Germinal center (tissue), 1 donor: ENCODE measurements at places on chromosomes 3 and 15.

- DNase-seq = peak; percentile 81
Measured at GRCh38 chr15:90529371-90530249, at the start of gene CRTC3. TSS of gene CRTC3 (plus strand) at chr15:90529923. CDS start at chr15:90530072, 149 bp downstream.

DNA sequence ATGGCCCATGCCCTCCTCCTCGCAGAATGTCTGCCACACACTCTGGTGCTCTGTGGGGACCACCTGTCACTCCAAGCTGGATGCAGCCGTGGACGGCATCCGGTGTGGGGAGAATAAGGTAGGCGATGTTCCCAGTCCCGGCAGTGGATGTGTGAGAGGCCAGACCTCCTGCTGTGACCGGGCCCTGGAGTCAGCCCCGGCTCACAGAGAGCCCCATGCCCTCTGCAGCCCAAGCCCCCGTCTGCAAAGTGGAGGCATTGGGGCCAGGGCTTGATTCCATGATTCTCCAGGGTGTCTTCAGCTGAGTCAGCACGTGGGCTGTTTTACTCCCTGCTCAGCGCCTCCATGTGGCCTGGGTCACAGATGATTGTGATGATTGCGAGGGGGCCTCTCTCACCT, 32.2 kb downstream of the GOLGA6L10 start:
- no peak for DNase-seq

GRCh38 chr3:73653877-73654276, 29.1 kb upstream of the PDZRN3 start:
- DNase-seq = no peak

GRCh38 chr3:66996696-66997095, 1.4 kb upstream of the KBTBD8 start:
- no peak for DNase-seq

DNA sequence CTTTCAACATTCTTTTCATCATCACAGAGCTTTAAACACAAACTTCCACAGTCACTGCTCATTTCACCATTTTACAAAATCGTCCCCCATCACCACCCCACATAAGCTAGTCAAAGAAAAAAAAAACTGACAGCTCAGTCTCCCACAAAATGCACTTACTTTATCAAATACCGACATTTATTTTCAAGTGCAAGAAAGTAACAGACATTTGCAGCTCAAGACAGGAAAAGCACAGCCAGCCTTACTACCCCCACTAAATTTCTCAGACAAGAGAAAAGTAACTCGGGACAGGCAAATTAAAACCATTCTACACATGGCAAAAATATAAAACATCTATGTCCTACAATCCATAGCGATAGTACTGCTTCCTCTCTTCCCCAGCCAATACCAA, 402.4 kb downstream of the SHQ1 start:
- DNase-seq = no peak

DNA sequence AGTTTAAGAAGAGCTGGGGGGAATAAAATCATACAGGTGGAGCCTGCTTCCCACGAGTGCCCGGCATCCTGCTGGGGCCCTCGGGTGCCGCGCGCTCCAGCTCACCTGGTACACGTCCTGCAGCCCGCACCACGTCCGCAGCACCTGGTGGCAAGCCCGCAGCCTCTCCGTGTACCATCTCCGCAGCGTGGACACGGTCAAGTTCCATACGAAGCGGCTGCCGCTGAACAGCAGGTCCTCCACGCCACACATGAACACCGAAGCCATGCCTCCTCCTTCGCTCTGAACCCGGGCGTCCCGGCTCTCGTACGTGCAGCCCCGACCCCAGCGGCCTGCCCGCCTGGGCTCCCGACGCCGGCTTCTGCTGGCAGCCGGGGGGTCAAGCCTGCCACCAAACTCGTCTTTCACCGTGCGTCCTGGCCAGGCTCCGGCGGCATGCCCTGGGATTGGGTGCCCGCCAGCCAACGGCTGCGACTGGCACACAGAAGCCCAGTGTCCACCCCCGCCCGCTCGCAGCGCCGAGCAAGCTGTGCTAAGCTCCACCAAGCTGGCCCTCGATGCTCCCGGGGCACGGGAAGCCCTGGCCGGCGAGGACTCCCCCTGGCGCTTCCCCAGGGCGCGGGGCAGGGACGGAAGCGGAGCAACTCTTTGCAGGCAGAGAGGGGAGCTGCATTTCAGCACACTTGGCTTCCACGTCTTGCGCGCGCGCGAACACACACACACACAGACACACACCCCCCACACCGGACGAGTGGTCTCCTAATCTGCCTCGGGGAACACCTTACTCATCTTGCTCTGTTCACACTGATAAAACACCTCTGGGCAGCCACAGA, at the start of gene FRMD4B:
TSS of gene FRMD4B (minus strand) at position 366 of the 833 bp plus-strand sequence. CDS start at position 267, 99 bp downstream.
- no peak for DNase-seq

GRCh38 chr3:104933972-104934371, 432.7 kb upstream of the ALCAM start:
- DNase-seq = no peak

DNA sequence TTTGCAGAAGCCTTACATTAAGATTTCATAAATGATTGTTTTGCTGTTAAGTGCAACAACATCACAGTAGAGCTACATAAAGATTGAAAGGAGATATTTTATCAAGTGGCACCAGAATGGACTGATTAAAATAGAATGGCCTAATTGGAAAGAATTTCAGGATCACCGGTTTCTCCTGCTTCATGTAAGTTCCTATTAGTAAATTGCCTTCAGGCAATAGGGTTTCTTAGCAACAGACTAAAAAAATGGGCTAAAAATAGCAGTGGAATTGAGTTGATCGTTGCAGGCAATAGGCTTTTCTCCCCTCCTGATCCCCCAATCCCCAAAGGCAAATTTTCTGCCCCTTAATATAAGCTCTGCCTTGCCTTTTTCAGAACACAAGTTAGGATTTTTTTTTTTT, 917 bp downstream of the LNP1 start:
- no peak for DNase-seq

GRCh38 chr3:152374262-152374990, 105.7 kb downstream of the MBNL1 start:
- no peak for DNase-seq

GRCh38 chr15:63420333-63420747, 38.7 kb upstream of the CA12 start:
- DNase-seq = no peak

- DNase-seq = no peak
Measured at GRCh38 chr3:136752172-136752421, at the start of gene STAG1. TSS of gene STAG1 (minus strand) at chr3:136752378. CDS start at chr3:136630898, 121,480 bp downstream.

GRCh38 chr15:69340243-69340900, 41.7 kb downstream of the PAQR5 start:
- DNase-seq = no peak

GRCh38 chr3:58246148-58247047, 8.8 kb downstream of the ABHD6 start:
- DNase-seq = no peak

DNA sequence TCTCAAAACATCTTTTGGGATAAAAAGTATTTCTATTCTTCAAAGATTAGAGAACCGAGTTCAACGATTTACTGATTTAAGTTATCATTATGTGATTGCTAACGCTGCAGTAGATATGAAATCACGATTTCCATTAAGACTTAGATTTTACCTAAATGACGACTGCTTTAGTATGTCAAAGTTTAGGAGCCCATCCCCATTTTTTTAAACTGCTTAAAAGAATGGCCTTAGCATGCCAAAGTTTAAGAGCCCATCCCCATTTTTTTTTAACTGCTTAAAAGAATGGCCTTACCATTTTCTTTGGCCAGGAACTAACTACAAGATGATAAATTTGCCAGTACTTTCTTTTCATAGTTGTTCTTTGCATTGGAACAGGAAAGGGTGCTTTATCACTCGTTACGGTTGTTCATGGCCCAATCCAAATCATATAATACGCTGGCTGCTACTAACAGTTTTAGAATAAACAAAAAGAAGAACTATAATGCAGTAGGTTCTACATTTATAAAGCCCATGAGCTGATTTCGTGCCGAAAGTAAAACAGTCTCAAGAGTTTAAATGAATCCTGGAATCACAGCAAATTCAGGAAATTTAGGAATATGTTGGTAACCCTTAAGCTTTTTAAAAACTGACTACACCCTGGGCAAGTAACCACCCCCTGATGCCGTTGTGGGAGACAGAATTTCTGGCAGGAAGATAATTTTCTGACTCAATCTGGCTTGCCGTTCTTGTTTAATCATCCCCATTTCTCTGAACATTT, 869 bp upstream of the TSC22D2 start:
- no peak for DNase-seq

DNA sequence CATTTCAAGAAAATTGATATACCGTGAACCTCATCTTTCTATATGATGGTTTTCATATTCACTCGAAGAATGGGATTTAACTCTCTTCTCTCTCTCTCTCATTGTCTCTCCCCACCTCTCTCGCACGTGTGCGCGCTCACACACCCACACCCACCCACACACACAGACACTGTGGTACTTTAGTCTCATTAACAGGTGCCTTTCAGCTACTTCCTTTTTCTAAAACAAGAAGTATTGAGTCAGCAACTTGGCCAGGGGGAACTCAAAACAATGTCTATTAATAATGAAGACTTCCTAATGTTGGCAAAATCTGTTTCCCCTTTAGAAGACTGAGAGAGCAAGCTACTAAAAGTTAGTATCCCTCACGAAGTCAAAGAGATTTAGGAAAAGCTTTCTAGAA, 150.7 kb downstream of the TMCO5A start:
- peak; percentile 53 for DNase-seq

- no peak for DNase-seq
Measured at GRCh38 chr3:37125195-37126073, 48.9 kb downstream of the LRRFIP2 start.

- peak; percentile 31 for DNase-seq
Measured at GRCh38 chr15:57732526-57733331, 26.2 kb downstream of the POLR2M start.

- no peak for DNase-seq
Measured at GRCh38 chr3:157023226-157023625, 136.7 kb downstream of the CCNL1 start.

DNA sequence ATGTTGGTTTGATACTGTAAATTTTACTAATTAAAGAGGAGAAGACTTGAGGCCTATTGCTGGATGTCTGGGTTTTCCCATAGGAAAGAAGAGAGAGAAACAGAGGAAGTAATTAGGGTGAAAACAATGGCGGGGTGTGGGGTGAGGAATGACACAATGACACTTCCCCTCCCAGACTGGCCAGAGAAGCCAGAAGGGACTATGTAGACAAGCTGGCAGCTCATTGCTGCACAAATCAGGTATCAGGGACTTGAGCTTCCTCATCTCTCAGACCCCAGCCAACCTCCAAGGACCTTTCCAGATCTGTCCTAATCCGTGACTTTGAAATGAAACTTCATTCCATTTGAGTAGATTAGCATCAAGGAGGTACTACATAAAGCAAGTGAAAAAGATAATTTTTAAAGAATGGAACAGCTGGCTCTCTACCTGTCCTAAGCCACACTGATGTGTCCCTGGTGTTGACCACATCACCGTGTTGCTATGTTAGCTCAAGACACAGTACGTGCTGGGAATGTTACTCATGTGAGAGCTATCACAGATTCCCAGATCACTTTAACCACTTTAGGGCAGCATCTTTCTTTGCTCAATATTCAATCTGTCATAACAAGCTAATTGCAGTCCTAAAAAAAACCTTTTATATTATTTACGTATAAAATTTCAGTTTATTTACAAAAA, 22.2 kb downstream of the TMEM212 start:
- no peak for DNase-seq

DNA sequence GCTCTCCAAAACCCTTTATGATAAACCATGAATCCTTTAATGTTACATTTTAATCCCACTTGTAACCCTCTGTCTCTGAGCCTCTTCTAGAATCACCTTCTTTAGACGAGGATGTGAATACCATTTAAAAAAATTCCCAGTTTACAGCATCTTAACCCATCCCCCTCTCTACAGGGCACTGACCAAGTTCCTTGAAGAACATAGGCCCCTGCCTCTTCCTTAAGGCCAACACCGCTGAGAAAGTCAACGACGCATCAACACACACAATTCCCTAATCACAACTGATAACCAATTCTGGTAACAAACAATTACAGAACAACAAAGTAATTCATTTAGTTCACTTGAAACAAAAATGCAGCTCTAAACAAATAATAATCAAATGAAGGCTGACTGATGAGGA, 130.3 kb downstream of the DLG1 start:
- no peak for DNase-seq

- DNase-seq = no peak
Measured at GRCh38 chr3:122743581-122744120, 50.0 kb downstream of the HSPBAP1 start.

DNA sequence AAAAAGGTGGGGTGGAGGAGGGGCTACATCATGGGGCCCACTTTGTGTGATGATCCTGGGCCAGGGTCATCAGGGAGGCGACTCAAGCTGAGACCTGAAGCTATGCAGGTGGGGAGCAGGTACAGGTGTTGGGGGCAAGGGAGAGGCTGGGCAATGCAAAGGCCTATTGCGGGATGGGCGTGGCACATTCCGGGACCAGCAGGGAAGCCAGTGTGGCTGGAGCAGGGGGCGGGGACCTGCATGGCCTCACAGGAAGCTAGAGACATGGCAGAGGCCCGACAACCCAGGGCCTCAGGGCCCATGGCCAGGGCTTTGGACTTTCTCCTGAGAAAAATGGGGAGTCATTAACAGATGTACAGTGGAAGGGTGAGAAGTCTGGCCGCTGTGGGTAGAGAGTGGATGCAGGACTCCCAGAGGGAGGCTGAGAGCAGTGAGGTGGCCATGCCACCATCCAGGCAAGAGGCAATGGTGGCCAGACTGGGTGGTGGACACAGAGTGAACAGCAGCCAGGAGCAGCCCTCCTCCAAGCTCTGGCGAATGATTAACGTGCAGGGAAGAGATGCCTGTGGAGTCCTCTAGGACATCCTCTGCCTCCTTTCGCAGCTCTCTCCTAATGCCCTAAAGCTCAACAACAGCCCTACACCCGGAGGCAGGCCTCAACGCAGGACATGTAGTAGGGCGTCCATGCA, 122.6 kb upstream of the ATP2B2 start:
- DNase-seq = no peak

DNA sequence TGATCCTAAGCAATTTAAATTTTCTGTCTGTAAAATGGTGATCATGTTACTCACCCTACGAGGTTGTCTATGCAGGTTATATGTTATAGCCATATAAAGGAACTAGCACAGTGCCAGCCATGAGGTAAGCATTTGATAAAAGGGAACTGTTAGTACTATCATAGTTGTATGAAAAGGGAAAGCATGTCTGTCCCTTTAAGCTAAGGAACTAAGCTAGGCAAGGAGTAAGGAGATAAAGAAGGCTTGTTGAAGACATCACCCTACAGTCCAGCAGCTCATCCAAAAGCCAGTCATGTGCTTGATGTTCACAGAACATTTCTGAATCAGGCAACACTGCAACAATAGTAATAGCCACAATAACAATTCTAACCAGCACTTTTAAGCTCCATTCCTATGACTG, 243.9 kb downstream of the ZBTB20 start:
- DNase-seq = no peak

- DNase-seq = no peak
Measured at GRCh38 chr3:122094125-122094524, 39.0 kb downstream of the CD86 start.
